Left kidney (tissue), 8 donors: ENCODE measurements at places on chromosomes 7 and 10.

- no peak for DNase-seq
Observed at GRCh38 chr10:2222631-2223030, 485.3 kb upstream of the ADARB2 start.

DNA sequence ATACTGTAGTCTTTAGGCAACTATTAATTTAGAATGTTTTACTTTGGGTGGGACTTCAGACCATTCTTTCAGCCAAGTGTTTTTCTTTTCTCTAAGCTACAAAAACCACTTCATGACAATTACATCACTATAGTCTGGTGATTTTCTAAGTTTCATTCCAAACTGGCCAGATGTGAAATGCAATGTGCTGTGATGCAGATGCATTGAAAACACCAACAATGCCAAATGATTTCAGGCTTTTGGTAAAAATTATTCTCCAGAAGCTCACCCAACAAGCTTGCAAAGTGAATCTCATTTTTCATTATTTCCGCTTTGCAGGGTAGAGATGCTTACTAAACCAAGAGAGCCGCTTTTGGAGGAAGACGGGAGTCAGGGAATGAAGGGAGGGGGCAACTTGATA is 118.4 kb upstream of the ANK3 start:
- DNase-seq: no peak

- DNase-seq: no peak
Observed at GRCh38 chr7:23020742-23021401, 6.9 kb upstream of the HYCC1 start.

DNA sequence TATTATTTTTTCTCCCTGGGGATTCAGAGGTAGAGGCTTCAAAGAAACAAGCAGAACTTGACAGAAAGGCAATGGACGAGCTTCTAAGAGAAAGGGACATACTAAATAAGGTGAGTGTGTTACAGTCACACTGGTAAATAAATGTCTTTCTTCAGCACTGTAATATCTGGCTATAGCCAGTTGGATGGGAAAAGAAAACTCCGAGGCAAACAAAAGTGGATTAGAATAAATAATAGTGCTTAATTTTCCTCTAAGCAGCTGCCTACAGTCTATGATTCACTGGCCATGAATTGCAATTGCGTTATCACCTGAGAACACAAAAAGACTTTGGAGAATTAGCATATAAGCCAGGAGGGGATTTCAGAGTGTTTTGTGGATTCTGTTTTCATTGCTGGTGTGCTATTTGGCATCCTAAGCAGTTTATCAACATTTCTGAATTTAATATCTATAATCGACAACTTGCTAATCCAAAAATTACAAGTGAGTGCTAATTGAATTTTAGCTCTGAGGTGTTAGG is 23.2 kb downstream of the CFAP58 start:
- DNase-seq: no peak

DNA sequence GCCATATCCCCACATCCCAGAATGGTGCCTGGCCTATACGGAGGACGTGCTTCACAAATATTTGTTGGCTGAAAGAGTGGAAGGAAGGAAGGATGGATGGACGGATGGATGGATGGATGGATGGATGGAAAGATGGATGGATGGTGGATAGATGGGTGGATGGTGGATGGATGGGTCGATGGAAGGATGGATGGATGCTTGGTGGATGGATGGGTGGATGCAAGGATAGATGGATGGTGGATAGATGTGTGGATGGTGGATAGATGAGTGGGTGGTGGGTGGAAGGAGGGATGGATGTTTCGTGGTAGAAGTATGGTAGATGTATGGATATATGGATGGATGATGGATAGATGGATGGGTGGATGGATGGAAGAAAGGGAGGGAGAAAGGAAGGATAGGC is 10.8 kb downstream of the CHAT start:
- no peak for DNase-seq

DNA sequence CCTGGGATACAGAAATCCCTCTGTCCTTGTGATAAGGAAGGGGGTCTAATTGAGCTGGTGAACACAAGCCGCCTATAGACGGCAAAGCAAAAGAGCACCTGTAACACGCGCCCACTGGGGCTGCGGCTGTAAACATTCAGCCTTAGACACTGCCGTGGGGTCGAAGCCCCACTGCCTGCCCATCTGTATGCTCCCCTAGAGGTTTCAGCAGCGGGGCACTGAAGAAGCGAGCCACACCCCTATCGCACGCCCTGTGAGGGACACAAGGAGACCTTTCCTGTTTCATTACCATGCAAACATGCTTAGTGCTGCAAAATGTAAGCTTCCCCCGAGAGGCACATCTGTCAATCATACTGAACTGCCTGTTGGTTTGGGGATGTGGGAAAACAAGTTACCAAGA is 82.1 kb downstream of the NRP1 start:
- DNase-seq: no peak

GRCh38 chr10:120788771-120789170 is 62.4 kb upstream of the WDR11 start:
- no peak for DNase-seq

GRCh38 chr10:14146501-14146900 is 184.2 kb downstream of the FRMD4A start:
- DNase-seq: no peak
